ENCODE measurements at places on chromosomes 16 and 17.

GRCh38 chr16:86773354-86773715 is 195.0 kb downstream of the FOXL1 start:
- no peak for DNase-seq

DNA sequence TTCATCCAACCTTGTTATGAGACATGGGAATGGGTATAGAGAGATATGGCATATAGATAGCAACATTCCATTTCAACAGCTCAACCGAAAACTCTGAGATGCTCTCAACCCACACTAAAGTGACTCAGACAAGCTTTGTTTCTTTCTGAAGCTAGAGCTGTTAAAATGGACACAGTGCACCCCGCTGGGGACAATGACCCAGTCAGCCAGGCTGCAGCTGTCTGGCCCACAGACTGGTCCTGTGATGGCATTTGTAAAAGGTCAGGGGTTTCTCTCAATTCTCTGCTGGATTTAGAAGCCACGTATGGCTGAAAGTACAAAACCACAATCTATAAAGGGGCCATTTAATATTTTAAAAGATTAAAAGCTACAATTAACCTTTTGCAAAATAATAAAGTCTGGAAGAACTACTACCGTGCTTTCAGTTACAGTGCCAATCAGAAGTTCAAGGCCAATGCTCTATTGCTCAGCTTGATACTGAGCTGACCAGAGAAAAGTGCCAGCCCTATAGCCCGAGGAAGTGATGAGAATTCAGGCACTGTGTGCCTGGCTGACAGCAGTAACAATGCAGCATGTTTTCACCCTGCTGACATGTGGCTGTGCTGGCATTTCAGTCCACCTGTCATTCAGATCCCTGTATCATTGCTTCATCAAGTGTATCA is 60.2 kb downstream of the TEX2 start:
- no peak for DNase-seq

DNA sequence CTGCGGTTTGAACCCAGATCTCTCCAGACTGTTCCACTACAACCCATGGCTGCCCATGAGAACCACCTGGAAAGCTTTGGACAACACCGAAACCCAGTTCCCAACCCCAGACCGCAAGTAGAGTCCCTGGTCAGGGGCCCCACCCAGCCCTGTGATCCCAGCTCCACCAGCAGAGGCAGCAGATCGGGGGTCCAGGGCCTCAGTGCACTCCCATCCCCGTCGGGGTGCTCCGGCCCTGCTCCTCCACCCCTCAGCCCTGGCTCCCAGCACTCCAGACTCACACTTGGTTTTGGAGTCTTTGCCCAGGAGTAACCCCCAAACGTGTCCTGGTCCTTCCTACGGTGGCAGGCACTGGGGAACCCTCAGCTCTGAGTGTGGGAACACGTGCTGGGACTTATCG is 20.7 kb upstream of the OSGIN1 start:
- DNase-seq = no peak

- DNase-seq = no peak
These were observed 1230.3 kb upstream of the GOT2 start for GRCh38 chr16:59964232-59964924.

GRCh38 chr16:88810912-88811768 is 588 bp downstream of the APRT start:
- peak; percentile 83 for DNase-seq

- peak; percentile 90 for DNase-seq
These were observed 3.3 kb upstream of the HOXB8 start for GRCh38 chr17:48618256-48618896.

- DNase-seq = no peak
These were observed 46.8 kb downstream of the BEAN1 start for GRCh38 chr16:66473654-66474519.

DNA sequence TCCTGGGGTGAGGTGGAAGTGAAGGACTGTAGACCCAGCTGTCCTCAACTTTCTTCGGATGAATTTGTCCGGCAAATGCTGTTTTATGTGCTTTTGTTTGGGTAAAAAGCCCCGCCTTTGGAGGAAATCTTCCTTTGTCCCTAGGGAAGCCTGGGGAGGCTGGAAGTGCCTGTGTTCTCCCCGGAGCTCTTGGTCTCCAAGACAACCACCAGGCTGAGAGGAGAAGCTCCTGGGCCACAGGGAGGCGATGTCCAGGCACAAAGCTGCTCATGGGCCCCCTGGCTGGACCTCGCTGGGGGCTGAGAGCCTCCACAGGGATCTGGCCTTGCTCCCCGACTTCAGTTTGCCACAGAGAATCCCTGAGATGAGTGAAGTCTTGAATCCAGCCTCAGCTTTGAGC is 293.1 kb upstream of the N4BP1 start:
- no peak for DNase-seq

GRCh38 chr17:14986127-14986526 is 279.0 kb downstream of the PMP22 start:
- no peak for DNase-seq

DNA sequence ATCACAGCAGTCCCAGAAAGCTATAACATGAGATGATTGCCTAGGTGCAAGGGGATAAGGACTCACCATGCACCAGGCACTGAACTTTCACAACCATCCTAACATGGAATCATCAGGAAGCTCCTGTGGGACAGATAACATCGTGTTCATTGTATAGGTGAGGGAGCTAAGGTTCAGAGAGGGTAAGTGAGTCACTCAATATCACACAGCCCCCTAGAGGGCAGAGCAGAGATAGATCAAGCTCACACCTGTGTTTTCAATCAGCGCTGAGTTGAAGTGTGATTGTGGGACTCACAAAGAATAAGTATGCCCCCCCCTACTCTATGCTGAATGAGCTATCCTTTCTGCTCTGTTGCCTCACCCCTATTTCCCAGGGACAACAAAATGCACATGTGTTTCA is 377.7 kb upstream of the ERCC4 start:
- DNase-seq = no peak

DNA sequence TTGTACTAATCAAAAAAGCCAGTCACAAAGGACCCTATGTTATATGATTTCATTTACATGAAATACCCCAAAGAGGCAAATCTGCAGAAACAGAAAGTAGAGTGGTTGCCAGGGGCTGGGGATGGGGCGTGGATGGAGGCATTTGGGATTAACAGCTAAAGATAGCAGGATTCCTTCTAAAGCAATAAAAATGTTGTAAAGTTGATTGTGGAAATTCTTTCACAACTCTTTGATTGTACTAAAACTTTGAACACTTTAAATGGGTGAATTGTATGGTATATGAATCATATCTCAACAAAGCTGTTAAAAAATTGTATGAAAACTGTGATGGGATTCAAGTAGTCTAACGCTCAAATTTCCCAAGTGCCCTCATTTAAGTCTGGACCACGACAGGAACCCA is 630.8 kb downstream of the MAF start:
- no peak for DNase-seq

DNA sequence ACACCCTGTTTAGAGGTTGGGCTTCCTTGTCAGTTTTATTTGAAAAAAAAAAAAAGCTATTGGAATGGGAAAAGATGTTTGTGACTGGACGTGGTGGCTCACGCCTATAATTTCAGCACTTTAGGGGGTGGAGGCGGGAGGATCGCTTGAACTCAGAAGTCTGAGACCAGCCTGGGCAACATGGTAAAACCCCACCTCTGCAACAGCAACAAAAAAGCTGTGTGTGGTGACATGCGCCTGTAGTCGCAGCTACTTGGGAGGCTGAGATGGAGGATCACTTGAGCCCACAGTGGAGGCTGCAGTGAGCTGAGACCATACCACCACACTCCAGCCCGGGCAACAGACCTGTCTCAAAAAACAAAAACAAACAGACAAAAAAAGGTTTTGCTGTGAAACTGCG is 66.1 kb upstream of the SIAH1 start:
- no peak for DNase-seq

DNA sequence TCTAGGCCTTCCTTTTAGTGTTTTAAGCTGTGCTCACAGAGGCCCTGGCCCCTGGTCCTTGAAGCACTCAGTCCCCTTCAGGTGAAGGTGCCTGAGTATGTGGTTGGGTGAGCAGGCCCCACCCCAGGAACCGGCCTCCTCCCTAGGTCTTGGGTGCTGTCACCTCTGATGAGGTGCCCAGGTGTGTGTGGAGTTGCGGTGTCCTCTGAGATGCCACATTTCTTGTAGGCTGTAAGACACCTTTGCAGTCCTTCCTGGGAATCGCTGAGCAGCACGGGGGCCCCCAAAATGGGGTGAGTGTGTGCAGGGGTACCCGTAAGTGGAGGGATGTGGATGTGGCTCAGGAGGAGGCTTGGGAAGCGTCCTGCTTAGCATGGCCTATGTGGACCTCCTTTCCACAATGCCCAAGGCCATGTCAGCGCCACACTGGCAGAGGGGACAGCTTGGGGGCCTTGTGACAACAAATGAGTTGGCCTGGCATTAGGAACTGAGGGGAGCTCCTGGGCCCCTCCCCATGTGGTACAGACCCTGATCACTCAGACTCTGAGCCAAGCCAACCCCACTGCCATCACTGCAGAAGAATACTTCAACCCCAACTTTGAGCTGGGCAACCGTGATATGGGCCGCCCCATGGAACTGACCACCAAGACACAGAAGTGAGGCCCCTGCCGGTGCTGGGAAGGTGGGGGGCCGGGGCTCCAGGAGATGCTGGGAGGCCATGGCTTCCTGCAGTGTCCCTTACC is 11.2 kb downstream of the CORO6 start:
- DNase-seq = no peak
